Ovary (tissue), 10 donors: ENCODE measurements at places on chromosomes 7 and 10.

GRCh38 chr7:2393706-2394105, 9.7 kb upstream of the CHST12 start:
- no peak for DNase-seq

- no peak for DNase-seq
Measured at GRCh38 chr10:110547139-110547761, 20.2 kb upstream of the SMC3 start.

- DNase-seq, result no peak
Measured at GRCh38 chr7:158931804-158932298, 75.5 kb downstream of the DYNC2I1 start.

DNA sequence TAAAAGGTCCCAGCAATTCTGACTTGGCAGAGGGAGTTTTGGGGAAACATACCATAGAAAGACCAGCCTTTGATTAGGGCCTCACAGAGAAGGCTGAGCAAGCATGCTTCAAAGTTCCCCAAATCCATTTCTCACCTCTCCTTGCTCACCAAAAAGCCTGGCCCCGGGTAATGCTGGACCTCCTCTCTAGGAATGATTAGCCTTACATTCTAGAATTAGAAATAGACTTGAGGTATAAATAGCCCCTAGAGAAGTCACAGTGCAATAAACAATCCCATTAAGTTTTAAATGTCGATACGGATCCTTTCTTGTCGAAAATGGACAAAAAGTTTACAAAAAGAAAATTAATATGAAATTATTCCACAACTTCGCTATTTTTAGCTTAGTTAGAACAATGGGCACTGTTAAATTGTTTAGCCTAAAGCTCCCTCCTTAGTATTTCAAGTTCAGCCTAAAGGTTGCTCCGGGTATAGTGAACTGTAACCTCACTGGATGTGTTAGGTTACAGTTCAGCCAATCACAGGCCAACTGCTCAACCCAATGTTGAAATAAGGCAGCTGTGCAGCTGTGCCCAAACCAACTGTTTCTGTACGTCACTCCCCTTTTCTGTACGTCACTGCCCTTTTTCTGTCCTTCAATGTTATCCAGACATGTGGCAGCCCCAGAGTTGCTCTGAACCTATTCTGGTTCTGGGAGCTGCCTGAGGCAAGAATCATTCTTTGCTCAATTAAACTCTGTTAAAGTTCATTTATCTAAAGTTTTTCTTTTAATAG, 7.9 kb upstream of the GSDME start:
- no peak for DNase-seq

GRCh38 chr7:105887569-105888189, 11.3 kb upstream of the ATXN7L1 start:
- no peak for DNase-seq

GRCh38 chr7:158283016-158283974, 304.3 kb downstream of the PTPRN2 start:
- DNase-seq, result no peak
